Forelimb muscle (tissue), 1 donor: ENCODE measurements at places on chromosomes 2 and 18. TPM values are rescaled to one million over a fixed set of nuclear protein-coding genes. Genes with fewer than 3 reads are reported as not detected.

DNA sequence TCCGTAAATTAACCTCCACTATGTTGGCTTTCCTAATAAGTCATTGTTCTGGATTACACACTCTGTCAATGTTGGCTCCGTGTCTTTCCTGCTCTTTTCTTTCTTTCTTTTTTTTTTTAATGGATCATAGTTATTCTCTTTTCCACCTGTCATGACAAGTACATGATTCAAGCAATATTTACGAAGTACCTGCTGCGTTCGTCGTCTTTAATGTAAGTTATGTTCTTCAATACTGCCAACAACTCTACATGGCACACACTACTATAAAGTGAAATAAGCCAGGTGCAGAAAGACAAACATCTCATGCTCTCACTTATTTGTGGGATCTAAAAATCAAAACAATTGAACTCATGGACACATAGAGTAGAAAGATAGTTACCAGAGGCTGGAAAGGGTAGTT, 239.1 kb downstream of the SCG2 start:
- DNase-seq: no peak

DNA sequence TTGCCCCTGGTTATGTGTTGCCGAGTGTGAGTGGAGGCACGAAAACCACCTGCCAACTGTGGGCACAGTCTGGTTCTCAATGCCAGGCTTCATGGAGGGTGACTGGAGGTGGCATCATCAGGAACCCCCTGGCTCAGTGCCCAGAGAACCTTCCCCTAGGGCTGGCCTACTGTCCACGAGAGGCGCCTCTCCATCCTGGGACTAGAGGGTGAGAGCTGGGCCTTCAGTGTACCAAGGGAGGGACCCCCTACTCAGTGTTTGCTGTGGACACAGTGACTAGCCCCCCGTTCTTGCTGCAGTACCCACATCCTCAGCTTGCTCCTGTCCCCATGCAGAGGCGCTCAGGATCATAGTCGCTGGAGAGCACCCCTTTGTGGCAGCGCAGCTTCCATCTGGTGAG, 202.6 kb downstream of the HDAC4 start:
- DNase-seq: no peak

DNA sequence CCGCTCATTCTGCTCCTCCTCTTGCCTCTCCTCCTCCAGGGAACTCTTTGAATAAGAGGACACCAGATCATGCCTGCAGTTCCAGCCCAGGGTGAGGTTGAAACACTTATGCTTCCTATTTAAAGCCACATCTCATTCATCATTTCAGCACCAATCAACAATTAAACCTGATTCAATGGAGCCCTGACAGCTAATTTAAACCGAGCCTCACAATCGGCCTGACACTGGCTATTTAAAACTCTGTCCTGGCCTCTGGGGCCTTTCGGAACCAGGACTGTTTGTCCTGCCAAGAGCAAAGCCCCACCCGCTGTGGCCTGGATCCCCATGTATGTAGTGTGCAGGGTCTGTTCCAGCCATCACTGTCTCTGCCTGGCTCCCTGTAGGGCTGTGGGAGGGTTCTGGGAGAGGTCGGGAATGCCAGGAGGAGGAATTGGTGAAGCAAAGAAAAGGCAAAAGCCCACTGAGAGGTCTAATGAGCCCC, 97.4 kb downstream of the MCFD2 start:
- DNase-seq: no peak

DNA sequence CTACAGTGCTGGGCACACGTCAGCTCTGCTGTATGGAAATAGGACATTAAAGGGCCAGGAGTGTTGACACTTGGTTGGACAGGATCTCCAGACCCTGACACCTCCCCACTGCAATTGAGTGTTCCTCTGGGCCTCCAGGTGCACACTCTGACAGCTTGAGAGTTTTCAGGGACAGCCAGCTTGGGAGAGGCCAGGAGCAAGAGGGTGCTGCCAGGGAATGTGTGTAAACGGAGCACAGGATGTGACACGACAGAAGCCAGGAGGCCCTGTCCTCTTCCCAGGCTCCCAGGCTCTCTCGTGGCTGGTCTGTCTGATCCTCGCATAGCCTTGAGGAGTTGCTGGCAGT, 318.1 kb upstream of the HS6ST1 start:
- no peak for DNase-seq

GRCh38 chr2:218814540-218815243, 16.9 kb downstream of the PRKAG3 start:
- no peak for DNase-seq

DNA sequence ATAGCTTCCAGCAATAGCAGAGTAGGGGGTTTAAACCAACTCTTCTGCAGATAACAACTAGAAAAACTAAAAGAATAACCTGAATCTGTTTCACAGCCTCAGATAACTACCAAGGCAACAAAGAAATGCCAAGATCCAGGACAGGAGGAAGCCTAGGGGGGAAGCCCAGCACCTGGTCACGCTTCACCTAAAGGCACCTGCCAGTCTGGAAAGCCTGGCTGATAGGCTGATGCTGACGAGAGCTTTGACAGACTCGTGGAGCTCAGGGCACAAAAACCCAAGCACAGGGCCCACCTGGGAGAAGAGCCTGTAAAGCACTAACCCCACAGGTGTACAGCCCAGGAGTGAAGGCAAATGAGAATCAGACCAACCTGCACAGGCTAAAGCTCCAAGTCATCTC, 22.6 kb downstream of the EIPR1 start:
- DNase-seq: no peak

- no peak for DNase-seq
Measured at GRCh38 chr2:44952143-44952805, 10.8 kb downstream of the SIX3 start.

GRCh38 chr2:64672708-64673107, 19.0 kb upstream of the SERTAD2 start:
- DNase-seq: no peak

DNA sequence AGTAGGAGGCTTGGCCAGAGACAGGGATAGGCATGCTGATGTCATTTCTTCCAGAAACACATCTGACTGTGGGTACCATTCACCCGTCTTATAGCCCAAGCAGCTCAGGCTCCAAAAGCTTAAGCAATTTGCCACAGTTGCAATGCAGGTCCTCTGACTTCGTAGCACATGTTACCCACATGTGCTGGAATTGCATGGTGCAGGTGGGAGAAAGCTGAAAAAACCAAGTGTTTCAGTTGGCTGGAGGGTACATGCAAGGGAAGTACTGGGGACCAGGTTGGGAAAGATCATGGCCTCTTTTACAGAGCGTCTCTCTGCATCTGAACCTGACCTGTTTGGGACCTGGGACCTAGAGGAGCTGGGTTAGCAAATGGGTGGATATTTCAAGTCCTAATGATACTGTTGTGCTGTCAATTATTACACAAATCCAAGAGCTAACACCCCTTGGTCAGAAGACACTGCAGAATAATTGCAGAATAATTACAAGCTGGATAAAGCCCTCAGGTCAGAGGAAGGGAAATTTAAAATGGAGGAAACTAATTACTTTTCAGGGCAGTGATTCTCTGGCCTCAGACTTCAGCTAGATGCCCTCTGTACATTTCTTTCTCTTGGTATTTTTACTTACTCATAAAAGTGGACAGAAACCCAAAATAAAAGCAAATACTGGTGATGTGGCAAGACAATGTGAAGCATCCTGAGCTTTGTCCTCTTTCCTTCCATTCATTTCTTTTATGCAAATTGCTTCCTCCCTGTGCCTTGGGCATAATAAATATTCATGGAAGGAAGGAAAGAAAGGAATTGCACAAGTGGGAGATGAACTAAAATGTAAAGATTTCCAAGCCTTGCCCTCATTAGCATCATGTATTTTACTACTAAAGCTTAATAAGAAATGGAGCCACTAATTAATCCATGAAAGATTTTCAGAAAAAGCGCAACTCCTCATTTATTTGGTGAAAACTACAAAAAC, 45.6 kb upstream of the TTC39C start:
- no peak for DNase-seq

- DNase-seq: no peak
Measured at GRCh38 chr2:33602201-33602830, 3.2 kb upstream of the FAM98A start.

Gene MEP1B
- 0.11 TPM for polyA plus RNA-seq

Gene PTPRM
- 85.4 TPM for polyA plus RNA-seq

Gene SULT1C2
- 1.3 TPM for polyA plus RNA-seq

Gene DAW1
- polyA plus RNA-seq: 0.08 TPM

Gene MAP3K19
- polyA plus RNA-seq: not detected

Gene SLC38A11
- polyA plus RNA-seq: 0.20 TPM
